ENCODE measurements at places on chromosomes 5 and 9. TPM values are rescaled to one million over a fixed set of nuclear protein-coding genes. Genes with fewer than 3 reads are reported as not detected.

SLC34A3 gene
- total RNA-seq, result not detected

SPINK4 gene
- not detected for total RNA-seq

NTRK2 gene
- total RNA-seq, result 203 TPM

SHOC1 gene
- not detected for total RNA-seq

ADAMTS19 gene
- total RNA-seq, result 1.9 TPM

ACSL6 gene
- 69.5 TPM for total RNA-seq

BAAT gene
- 0.31 TPM for total RNA-seq

SLC28A3 gene
- total RNA-seq, result not detected

EPB41L4B gene
- 3.4 TPM for total RNA-seq

SERINC5 gene
- 66.4 TPM for total RNA-seq

SLC27A6 gene
- 0.94 TPM for total RNA-seq

ANKRD31 gene
- total RNA-seq, result 0.94 TPM

ENTREP1 gene
- 4.1 TPM for total RNA-seq

CMYA5 gene
- total RNA-seq, result 2.5 TPM

PCDHB15 gene
- 32.9 TPM for total RNA-seq
